ENCODE measurements at places on chromosomes 1 and 21.

DNA sequence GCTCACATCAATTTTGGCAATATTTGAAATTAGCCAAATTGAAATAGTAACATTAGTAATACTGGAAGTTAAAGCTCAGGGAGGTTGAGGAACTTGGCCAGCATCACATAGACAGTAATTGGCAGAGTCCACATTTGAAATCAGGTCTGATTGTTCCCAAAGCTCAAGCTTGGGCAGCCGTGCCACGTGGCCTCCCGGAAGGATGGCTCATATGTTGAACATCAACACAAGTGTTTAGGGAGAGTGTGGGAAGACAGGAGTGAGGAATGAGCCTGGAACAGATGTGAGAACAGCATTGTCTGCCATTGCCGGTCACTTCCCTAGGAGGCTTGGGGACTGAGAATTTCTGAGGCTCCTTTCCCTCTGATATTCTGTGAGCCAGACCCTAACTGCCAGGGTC, 40.2 kb upstream of the RBM15 start:
- DNase-seq: no peak

DNA sequence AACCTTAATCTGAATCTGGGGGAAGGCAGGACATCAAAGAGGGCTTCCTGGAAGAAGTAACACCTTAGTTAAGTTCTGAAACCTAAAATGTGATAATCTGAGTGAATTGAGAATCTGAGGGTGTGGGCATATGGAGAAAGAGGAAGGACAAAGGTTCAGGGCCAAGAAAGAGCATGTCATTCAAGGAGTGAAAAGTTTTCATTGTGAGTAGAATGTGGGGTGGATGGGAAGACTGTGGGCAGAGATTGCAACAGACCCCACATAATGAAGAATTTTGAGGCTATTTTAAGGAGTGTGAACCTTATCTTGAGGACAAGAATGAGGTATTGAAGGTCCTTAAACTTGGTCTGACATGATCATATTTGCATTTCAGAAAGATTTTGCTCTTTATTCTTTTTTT, 227.2 kb downstream of the PTGER3 start:
- DNase-seq: no peak

DNA sequence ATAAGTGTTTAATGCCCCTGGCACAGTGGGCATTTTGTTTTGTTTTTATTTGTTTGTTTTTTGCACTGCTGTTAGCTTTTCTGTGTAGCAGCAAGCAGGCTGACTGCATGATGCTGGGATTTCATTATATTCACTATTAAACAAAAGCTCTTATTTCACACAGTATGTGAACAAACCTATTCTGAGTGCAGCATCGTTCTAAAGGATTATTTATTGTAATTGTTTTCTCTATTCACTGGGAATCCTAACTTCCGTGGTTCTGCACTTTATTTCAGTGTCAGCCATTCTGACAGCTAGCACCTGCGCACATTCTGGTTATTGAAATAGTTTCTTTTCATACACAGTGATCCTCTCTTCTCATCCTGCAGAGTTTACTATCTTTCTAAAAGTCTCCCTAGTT, 595.0 kb downstream of the NEGR1 start:
- DNase-seq: no peak

DNA sequence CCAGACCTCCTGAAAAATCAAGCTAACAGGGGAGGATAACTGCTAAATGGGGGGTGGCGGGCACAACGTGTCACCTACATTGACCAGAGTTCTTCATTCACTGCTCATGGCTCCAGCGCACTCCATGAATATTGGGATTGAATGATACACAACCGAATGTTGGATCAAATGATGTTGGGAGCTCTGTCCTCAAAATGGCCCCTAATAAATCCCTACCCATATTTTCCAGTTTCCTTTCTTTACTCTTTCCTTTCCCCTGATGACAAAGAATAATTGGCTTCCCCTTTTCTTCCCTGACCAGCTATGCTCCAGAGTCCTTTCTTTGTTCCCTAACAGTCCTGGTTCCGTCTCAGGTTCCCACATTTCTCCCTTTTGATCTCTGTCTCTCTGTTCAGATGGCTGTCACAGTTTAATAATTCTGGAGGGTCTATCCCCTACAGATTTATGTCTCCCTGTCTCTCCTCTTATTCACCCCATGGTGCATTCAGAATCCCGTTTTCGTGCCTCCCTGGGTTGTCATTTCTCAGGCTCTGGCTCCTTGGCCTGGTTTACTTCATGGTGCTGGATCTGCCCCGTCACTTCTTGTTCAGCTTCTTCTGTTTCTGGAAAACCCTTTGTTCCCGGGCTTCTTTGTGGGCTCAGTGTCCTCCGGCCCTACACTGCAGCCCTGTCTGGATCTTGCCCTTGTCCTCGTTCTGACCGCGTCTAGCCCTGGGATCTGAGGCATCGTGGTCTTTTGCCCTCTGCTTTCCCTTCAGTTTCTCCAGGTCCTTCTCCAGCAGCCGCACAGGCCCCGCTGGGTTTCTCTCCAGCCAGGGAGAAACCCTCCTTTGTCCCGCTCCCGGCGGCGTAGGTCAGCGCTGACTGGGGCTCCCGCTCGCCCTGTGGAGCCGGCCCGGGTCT, 78.3 kb downstream of the NDUFS5 start:
- no peak for DNase-seq

GRCh38 chr1:10484521-10484920, 9.8 kb downstream of the PEX14 start:
- DNase-seq: no peak

GRCh38 chr1:61477301-61477700, 247.6 kb downstream of the TM2D1 start:
- DNase-seq: no peak

- peak; percentile 53 for DNase-seq
These were observed at the start of gene MEGF6 for GRCh38 chr1:3611170-3612019. Gene MEGF6, minus strand, starts transcription at chr1:3611508. Its CDS starts 240 bp downstream, at chr1:3611268.

DNA sequence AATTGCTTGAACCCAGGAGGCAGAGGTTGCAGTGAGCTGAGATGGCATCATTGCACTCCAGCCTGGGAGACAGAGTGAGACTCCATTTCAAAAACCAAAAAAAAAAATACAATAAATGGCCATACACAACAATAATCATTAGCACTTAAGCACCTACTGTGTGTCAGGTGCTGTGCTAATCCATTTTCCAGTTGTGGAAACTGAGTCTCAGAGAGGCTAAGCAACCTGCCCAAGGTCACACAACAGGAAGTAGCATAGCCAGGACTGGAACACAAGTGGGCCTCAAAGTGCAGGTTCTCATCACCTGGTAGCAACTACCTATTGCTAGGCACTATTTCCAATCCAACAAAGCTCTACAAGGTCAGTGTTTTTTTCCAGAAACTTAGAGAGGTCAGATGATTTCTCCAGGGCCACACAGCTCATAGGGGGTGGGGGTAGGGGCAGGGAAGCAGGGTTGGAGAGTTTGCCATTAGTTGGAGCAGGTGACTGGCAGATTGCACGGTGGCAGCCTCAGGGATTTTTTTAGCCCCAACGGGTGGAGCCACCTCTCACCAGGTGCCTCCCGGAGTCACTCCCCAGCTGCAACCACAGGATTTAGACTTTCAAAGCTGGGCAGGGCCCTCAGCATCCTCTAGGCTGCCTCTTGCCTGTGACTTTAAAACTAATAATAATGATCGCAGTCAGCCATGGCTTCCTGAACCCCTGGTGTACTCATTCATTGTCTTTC, 52.5 kb upstream of the ID3 start:
- no peak for DNase-seq

GRCh38 chr1:6893388-6893787, 108.1 kb downstream of the CAMTA1 start:
- no peak for DNase-seq

DNA sequence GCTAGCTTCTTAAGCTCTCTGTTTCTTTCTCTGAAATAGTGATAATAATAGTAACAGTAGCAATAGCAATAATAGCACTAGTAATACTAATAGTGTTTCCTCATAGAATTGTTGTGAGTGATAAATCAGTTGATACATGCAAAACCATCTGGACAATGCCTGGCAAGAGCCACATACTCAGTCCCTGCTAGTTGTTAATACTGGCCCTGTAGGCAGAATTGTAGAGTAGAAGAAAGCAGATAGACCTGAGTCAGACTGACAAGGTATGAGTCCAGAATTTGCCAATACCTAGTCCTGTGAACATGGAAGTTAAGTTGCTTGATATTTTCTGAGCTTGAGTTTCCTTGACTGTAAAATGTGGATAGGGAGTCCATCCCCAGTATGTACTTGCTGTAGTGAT, 171.9 kb downstream of the C1orf21 start:
- no peak for DNase-seq

- DNase-seq: no peak
These were observed 78.4 kb downstream of the DISP1 start for GRCh38 chr1:222893255-222893654.

- no peak for DNase-seq
These were observed 29.1 kb upstream of the C21orf91 start for GRCh38 chr21:17848228-17848627.

DNA sequence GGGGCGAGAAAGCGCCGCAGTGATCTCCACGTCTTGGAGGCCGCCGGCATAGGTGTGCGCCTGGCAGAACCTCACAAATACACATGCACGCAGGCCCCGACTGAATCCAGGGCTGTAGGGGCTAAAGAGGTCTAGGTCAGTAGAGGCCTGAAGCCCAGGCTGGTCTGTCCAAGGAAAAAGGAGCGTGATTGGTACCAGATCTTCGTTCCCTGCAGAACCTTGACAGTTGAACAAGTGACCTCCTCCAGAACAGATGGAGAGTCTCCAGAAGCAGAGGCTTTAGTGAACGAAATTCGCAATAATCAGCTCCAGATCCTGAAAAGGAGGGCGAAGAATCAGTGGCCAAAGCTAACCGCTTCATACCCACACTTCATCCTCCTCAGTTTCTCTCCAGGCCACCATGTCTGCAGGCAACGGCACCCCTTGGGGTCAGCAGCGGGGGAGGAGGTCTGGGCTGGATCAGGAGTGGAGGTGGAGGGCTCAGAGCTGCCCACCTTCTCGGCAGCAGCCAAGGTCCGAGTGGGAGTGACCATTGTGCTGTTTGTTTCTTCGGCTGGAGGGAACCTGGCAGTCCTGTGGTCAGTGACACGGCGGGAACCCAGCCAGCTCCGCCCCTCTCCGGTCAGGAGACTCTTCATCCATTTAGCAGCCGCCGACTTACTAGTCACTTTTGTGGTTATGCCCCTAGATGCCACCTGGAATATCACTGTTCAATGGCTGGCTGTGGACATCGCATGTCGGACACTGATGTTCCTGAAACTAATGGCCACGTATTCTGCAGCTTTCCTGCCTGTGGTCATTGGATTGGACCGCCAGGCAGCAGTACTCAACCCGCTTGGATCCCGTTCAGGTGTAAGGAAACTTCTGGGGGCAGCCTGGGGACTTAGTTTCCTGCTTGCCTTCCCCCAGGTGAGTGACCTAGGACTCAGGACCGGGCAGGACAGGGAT, 749 bp upstream of the PEX11B start:
- peak; percentile 52 for DNase-seq

DNA sequence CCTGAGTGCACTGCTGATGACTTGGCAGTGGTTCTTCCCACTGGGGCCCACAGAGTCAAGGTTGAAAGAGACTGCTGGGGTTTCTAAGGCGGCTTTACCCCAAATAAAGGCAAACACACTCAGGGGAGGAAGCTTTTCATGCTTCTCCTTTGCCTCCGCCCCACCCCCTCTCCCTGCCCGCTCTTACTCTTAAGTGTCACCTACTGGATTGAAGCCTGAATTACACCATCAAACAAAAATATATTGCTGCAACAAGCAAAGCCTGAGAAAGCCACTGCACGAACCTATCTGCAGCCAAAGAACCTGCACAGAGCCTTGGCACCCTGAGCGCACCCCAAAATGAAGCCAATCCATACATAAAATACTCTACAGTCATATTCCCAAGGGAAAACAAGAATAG, 63.1 kb downstream of the PTGFR start:
- no peak for DNase-seq

DNA sequence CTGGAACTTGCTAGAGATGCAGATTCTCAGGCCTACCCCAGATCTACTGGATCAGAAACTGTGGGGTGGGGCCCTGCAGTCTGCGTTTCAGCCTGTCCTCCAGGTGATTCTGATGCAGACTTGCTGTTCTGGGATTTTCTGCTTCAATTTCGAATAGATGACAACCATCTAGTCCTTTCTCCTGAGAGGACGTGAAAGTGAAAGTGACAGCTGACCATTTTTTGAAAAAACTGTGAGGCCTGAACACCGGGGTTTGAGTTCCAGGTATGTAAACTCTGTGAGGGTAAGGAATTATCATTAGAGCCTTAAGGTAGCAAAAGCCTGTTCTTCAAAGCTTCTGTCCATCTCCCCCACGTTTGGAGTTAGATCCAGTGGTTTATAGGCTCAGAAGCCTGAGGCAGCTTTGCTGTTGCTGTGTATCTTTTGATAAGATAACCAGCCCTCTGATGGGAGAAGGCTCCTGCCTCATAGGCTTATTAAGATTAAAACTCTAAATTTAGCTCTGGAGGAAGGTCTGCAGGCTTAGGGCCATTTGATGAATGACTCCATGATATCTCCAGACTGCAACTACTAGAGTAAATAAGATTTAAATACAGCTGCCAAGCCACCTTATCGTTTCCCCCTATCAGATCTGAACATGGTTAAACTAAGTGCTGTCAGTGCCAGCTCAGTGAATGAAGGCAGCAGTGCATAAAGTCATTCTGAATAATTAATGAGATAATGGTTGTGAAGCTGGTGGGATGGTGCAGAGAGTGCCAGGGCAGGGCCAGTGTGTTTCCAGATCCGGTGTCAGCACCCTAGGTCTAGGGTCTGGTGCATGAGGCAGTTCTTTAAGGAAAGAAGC, 335.2 kb downstream of the HHAT start:
- no peak for DNase-seq

DNA sequence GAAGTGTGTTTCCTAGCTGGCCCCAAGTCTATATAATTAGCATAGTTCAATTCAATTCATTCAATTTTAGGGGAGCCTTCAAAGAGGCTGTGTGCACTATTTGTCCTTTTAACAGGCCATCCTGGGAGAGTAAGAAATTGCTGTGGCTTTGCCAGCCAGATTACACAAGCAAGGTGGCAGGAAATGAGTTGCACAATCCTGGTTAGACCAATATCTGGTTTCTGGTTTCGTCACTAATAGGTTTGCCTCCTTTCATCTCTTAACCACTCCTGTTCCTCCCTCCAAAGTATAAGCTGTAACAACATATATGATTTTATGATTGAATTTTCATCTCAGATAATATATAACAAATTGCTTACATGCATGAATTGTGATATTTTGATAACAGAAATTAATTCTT, 84.1 kb upstream of the NEGR1 start:
- DNase-seq: no peak

DNA sequence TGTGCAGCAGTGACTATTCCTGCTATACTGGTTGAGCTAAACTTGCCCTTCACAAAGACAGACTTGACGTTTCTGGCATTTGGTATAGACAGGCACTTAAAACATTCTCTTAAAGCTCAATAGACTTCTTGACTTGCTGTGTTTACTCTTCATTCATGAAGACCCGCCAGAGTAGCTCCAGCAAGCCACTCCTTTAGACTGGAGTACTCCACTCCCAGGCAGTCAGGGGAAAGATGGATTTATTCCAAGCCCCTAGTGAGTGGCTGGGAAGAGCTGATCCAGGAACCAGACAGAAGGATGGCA, 70.7 kb downstream of the EVA1C start:
- no peak for DNase-seq
